ENCODE measurements at places on chromosomes 2 and 18.

DNA sequence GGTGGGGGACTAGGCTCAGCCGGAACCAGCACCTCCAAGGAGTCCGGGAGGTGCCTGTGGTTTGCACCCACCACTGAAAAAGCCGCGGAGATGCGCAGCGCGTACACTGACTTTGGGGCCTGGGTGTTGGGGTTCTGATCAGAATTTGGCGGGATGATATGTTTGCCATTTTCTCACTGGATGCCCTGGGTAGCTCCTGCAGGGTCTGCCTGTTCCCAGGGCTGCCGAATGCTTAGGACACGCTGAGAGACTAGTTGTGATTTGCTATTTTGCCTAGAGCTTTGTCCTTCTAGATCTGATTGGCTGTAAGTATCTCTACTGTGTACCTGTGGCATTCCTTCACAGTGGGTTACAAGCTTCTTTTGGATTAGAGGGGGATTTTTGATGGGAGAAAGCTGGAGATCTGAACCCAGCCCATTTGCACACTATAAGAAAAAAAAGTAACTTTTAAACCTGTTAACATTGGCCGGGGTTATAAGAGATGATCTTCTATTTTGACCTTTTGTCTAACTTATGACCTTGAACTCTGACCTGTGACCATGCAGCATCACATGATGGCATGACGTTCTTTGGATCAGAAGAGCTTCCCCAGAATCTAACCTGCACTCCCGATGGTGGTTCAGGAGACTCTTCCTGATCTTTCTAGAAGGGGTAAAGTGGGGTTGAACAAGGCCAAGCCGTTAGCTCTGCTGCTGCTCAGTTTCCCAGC lies 1.6 kb downstream of the KCNE4 start:
- no peak for DNase-seq
- no peak overlapping the region for H3K27ac ChIP-seq
- no peaks in the 10 kb centered on the region for H3K36me3 ChIP-seq

DNA sequence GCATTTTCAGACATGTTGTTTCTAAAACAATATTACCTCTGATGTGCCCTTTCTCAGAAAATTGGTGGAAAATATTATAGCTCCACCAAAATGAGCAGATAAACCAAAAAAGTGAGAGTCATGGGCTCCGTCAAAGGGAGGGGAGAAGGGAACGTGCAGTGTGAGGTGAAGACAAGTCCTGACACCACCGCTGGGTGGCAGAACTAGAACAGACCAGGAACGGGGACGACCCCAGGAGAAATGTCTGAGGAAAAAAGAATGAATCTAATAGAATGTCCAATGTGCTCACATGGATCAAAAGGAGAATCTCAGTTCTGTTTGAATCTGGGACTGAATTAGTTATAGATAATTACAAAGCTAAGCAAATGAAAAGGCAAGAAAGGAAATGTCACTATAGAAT lies 22.6 kb upstream of the BCL2 start:
- no peak overlapping the region for H3K27ac ChIP-seq
- H3K4me3 ChIP-seq, result no peak overlapping the region
- peaks cover 38% of the 10 kb centered on the region for H3K36me3 ChIP-seq
- H3K27me3 ChIP-seq, result no peaks in the 10 kb centered on the region
- peaks cover 4% of the 10 kb centered on the region for H3K4me1 ChIP-seq

DNA sequence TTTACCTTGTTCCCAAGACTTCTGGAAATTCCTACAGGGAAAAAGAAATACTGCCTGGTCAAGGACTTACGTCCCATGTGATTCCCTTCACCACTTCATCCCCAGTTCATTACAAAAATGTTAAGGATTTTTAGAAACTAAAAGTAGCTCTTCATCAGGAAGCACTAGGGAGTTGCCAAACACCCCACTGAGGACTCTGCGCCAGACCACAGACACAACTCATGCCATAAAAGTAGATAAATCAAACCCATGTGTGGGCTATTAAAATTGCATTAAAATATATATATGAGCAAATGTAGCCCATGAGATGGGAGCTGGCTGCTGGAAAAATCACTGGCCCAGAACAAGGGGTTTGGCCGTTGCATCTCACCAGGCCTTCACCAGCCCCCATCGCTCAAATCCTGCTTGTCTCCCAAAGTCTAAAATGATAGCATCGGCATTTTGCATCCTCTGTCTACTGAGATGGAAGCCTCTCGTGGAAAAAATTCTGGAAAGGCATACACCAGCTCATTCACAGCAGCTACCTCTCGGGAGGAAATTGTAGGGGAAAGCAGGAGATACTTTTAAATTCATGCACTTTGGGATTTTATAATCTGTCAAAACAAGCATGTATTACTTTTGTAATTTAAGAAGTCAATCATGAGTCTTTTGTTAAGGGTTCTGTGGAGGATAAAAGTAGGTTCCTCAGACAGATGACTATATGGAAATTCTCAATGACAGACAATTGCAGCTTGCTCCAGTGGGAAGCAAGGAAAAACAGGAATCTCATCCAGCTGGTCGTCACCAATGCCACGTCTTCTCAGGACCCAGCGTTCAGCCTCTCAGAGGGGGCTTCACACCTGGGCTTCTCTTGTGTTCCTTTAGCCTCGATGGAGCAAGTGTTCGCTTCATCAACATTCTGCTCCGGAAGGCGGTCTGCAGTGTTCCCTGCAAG lies 113.9 kb downstream of the MREG start:
- no peak overlapping the region for H3K4me3 ChIP-seq
- DNase-seq, result no peak
- H3K27me3 ChIP-seq, result no peaks in the 10 kb centered on the region
- no peak overlapping the region for H3K27ac ChIP-seq
- H3K4me1 ChIP-seq, result peaks cover 3% of the 10 kb centered on the region
- no peaks in the 10 kb centered on the region for H3K36me3 ChIP-seq

DNA sequence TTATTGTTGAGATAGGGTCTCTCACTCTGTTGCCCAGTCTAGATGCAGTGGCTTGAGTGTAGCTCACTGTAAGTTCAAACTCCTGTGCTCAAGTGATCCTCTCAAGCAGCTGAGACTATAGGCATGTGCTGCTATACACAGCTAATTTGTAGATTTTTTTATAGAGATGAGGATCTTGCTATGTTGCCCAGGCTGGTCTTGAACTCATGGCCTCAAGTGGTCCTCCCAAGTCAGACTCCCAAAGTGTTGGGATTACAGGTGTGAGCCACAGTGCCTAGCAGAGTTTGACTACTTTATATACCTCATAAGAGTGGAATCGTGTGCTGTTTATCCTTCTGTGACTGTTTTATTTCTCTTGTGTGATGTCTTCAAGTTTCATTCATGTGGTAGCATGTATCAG lies 60.3 kb downstream of the TANC1 start:
- no peak overlapping the region for H3K4me3 ChIP-seq
- no peak for DNase-seq
- peaks cover 4% of the 10 kb centered on the region for H3K4me1 ChIP-seq
- H3K27ac ChIP-seq, result no peak overlapping the region
- no peaks in the 10 kb centered on the region for H3K36me3 ChIP-seq
- no peaks in the 10 kb centered on the region for H3K27me3 ChIP-seq

DNA sequence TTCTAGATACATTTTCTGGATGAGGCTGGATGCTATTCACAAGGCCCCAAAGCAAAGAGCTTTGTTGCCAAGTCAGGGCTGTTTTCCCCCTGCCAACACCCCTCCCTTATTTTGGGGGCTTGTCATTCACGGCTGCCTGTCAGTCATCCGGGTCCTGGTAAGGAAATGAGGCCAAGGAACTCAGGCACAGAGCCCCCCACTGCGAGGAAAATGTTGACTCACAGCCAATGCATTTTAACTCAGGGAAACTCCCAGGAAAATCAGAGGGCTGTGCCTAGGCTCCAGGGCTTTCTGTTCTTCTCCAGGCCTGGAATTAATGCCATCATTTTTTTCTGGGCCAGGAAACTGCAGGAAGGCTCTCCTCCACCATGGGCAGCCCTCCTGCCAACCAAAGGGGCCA lies 241.1 kb downstream of the SMAD2 start:
- no peak overlapping the region for H3K27ac ChIP-seq
- DNase-seq, result no peak
- H3K4me3 ChIP-seq, result no peak overlapping the region
- H3K4me1 ChIP-seq, result no peaks in the 10 kb centered on the region
- H3K36me3 ChIP-seq, result no peaks in the 10 kb centered on the region

- H3K27ac ChIP-seq, result no peak overlapping the region
- no peaks in the 10 kb centered on the region for H3K4me1 ChIP-seq
- peaks cover 1% of the 10 kb centered on the region for H3K27me3 ChIP-seq
- H3K36me3 ChIP-seq, result no peaks in the 10 kb centered on the region
- DNase-seq, result peak; percentile 7
These were observed 66.7 kb upstream of the DNAJC10 start for GRCh38 chr2:182649316-182649715.

DNA sequence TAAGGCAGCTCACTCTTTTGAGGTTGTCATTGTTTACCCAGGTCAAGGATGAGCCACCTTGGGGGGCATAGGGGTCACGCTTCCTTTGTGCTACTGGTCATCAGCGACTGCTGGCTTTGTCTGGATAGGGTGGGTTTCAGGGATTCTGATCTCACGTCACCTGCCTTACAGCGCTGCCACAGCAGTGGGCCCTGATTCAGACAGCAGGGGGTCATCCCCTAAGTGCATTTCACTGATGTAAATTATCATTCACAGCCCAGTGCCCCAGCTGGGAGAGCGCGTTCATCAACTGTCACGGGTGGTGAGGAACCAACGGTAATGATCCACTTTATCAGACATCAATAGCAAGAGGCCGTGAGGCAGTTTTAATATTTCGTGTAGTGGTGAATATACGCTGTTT lies 291.2 kb downstream of the NEDD4L start:
- no peak overlapping the region for H3K27ac ChIP-seq
- DNase-seq, result no peak
- no peaks in the 10 kb centered on the region for H3K36me3 ChIP-seq
- H3K4me3 ChIP-seq, result no peak overlapping the region

Measured in activated CD8-positive, alpha-beta T cell treated with anti-CD3 and anti-CD28 coated beads for 36 hours (primary cell).